ENCODE measurements at places on chromosomes 13 and 19.
A peak's percentile ranks its signal among the peaks of the same experiment; 100 is the strongest.

GRCh38 chr19:3519126-3519525, 13.0 kb downstream of the FZR1 start:
- DNase-seq: no peak

DNA sequence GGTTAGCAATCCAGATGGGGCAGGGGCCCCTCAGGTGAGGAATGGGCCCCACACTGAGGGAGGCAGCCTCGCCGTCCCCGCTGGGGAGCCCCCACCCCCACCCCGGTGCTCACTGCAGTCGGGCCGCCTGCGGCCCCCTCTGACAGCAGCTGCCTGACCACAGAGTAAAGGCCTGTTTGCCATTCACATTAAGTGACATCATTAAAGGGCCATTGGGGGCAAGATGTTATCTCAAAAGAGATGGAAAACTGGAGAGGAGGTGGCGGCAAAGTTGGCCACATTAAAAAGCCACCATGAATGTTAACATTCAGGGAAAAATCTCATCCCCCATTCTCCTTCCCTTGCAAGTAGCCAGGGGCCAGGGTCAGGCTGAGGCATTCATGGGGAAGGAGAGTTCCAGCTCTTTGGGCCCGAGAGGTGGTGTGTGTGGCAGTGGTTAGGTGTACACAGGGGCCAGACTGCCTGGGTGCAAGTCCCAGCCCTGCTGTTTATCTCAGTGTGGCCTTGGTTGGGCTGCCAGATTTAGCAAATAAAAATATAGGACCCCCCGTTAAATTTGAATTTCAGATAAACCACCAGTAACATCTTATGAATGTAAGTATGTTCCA, 20.9 kb downstream of the VSTM2B start:
- DNase-seq: no peak

GRCh38 chr13:77460195-77460594, 75.3 kb upstream of the SCEL start:
- peak; percentile 67 for DNase-seq

GRCh38 chr13:67075239-67075638, 154.9 kb downstream of the PCDH9 start:
- DNase-seq: no peak

DNA sequence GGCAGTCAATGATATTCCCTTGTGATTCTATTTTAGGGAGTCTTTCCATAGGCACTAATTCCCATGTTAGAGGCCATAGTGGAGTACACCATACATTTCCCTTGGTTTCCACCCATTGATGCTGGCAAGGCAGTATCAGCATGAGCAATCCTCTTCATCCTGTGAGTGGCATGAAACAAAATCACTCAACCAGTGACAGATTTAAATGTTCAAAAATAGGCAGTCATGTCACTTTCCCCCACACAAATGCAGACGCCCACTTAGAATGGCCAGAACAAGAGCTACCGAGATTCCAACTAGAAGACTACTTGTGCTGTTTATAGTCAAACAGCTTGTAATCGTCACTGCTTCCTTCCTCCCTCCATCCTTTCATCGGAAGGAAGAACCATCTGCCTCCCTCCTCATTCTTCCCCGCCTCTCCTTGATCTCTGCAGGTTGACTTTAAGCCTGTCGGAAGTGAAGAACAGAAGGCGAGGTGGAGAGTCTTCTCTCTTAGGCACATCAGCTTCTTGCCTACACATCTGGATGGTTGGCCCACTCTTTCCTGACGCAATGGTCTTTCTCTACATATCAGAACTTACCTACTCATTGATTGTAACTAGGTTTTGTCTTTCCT, 22.6 kb downstream of the RASL11A start:
- DNase-seq: no peak

DNA sequence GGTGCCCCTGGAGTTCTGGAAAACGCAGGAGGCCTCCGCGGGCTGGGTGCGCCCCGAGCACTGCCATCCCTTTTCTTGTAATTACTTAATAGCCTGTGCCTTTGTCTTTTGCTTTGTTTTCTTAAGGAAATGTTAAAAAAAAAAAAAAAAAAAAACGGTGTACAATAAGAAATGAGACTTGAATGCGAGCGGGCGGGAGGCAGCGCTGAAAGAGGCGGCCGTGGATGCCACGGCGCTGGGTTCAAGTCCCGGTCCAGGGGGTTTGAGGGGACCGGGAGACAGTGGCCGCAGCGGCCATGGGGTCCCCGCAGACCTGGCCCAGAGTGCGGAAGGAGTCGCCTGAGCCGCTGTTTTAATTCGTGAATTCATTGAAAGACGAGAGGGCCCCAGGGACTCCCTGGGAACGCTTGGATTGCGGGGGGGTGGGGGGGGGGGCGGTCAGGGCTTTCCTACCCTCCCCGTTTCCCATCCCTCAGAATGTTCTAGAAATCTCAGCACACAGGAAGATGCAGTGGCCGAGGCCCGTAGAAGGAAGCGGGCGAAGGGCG, 349.2 kb upstream of the ARGLU1 start:
- DNase-seq: no peak

DNA sequence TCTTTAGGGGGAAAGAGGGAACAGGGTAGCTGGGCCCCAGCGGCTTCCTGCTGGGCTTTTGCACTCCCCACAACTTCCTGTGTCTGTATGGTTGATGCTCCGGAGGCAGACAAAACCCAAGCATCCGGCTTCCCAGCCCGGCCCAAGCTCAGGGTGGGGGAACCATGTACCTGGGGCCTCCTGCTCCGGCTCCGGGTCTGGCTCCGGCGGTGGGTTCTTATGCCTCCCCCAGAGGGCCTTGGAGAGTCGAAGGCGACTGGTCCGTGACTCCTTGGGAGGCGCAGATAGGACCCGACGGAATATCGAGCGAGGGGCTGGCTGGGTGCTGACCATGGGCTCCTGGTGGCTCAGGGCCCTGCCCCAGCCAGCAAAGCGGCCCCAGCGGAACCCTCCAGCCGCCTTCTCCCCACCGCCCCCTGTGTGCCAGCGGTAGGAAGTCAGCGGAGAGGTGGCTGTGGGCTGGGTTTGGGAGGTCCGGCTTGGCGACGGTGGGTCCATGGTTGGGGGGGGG, 428 bp downstream of the RASAL3 start:
- DNase-seq: peak; percentile 72

GRCh38 chr13:23377983-23378632, 55.4 kb downstream of the SACS start:
- DNase-seq: peak; percentile 50

- DNase-seq: no peak
Observed at GRCh38 chr19:45953676-45954075, 20.0 kb downstream of the NOVA2 start.

DNA sequence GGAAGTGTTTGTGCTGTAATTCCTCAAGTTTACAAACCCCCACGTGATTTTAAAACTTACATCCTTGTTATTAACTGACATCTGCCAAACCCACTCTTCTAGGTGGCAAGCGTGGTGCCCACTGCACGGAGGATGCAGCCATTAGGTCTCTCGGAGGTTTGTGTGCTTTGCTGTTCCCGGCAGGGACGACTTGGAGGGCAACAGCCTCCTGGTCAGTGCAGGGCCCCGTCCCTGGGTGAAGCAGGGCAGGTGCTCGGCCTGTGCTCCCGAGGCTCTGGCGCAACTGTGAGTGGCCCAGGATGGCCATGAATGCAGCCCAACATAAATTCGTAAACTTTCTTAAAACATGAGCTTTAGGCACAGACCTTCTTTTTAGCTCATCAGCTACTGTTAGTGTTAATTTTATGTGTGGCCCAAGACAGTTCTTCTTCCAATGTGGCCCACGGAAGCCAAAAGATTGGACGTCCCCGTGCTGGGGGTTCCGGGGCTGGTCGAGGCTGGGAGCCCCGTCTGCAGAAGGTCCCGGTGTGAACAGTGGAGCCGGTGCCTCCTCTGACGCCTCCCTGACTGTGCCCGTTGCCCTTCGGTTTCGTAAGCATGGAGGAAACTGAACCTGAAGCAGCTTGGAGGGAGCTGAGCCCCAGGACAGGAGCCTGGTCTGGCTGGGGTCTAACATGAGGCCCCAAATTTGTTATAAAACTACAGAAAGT, 11.9 kb downstream of the GAS6 start:
- no peak for DNase-seq

DNA sequence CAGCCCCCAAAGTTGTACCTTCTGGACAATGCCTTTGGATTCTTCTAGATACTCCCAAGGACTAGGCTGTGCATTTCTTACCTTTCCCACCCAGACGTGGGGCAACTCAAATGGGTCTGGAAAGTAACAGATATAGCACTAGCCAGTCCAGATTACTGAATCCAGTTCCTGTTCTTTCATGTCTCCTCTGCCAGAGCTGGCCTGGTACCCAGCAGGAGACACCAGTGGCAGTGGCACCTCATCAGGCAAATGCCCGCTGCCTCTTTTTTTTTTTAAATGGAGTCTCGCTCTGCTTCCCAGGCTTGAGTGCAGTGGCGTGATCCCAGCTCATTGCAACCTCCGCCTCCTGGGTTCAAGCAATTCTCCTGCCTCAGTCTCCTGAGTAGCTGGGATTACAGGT, 43.2 kb downstream of the N4BP2L2 start:
- no peak for DNase-seq

DNA sequence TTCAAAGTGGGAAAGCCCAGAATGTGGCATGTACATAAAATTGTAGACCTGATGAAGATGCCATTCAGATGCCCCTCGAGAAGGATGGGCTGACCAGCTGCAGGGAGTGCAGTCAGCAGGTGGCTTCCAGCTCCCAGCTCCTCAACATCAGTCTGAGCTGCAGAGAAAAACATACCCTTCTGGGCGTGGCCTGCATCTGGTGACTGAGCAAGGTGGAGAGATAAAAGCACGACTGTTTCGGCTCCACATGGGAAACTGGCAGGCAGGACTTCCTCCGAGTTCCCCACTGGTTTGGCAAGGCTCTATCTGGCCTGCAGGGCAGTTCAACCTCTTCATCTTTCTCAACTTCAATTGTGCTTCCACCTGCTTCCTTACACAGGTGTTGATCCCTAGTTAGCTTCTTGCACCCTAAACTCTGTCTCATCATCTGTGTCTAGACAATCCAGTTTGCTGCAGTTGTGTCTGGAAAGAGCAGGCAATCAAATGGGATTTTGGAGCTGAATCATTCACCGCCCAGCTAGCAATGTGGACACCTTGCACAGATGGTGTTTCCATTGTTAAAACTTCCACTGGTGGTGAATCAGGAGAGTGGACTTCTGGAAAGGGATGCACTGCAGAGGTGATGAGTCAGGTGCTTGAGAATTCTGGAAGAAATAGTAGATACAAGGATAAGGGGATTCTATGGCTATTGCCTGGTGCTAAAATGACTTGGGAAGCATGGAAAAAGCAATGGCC, 56.8 kb downstream of the POLR1D start:
- no peak for DNase-seq

DNA sequence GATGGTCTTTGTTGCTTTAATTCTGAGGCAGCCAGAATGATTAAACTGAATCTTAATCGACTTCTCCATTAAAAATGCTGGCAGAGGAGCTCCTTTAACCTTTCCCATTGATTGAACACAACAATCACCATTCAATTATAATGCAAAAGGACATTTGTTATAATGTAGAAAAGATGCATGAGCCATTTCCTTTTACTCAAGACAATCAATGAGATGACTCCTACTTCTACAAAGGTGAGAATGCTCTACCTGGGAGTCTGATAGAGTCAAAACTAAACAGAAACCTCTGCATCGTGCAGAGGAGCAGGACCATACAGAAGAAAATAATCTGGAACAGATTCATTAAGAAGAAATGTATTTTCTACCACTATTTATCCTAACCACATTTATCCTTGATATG, 253.6 kb upstream of the DACH1 start:
- DNase-seq: no peak

DNA sequence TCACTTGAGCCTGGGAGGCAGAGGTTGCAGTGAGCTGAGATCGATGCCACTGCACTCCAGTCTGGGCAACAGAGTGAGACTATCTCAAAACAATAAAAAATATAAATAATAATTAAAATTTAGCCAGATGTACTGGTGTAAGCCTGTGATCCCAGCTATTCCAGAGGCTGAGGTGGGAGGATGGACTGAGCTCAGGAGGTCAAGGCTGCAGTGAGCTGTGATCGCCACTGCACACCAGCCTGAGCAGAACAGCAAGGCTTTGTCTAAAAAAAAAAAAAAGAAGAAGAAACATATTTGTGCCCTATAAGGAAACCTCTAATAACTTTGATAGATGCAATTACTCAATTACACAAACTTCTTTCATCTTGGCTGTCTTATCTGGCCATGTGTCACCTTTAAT, 52.3 kb downstream of the ABCC4 start:
- DNase-seq: no peak

DNA sequence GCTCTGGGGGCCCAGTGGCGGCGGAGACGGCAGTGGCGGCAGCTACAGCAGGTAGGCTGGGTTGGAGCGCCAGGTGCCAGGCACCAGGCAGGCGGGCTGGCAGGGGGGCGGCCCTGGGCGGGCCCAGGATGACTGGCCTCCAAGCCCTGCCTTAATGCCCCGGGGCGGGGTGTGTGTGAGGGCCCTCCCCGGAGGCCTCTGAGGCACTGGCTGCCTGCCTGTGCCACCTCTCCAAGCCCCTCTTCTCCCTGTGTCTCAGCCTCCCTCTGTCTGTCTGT, at the start of gene KLK11:
KLK11 (minus strand) TSS at position 63 of the 278 bp plus-strand sequence. CDS start 985 bp downstream, outside the sequence.
- DNase-seq: no peak

Data from HL-60 (cell line).